ENCODE measurements at places on chromosomes 5 and 9. TPM values are rescaled to one million over a fixed set of nuclear protein-coding genes. Genes with fewer than 3 reads are reported as not detected.

Gene MSX2
- not detected for total RNA-seq

- no peak overlapping the region for H3K27ac ChIP-seq
- no peaks in the 10 kb centered on the region for H3K36me3 ChIP-seq
- peaks cover 7% of the 10 kb centered on the region for H3K27me3 ChIP-seq
- no peak overlapping the region for H3K4me3 ChIP-seq
- no peaks in the 10 kb centered on the region for H3K4me1 ChIP-seq
- DNase-seq: no peak
These were observed 126.1 kb upstream of the RETREG1 start for GRCh38 chr5:16742938-16743337.

Gene PDZD2
- not detected for total RNA-seq

- no peaks in the 10 kb centered on the region for H3K36me3 ChIP-seq
- H3K27ac ChIP-seq: no peak overlapping the region
- H3K4me3 ChIP-seq: no peak overlapping the region
These were observed 209.8 kb downstream of the CDH12 start for GRCh38 chr5:22643356-22643755.

GRCh38 chr9:113598451-113598850 lies 134.9 kb downstream of the RGS3 start:
- H3K36me3 ChIP-seq: peaks cover 19% of the 10 kb centered on the region
- peaks cover 17% of the 10 kb centered on the region for H3K4me1 ChIP-seq
- no peak overlapping the region for H3K4me3 ChIP-seq
- H3K27ac ChIP-seq: no peak overlapping the region
- no peak for DNase-seq

DNA sequence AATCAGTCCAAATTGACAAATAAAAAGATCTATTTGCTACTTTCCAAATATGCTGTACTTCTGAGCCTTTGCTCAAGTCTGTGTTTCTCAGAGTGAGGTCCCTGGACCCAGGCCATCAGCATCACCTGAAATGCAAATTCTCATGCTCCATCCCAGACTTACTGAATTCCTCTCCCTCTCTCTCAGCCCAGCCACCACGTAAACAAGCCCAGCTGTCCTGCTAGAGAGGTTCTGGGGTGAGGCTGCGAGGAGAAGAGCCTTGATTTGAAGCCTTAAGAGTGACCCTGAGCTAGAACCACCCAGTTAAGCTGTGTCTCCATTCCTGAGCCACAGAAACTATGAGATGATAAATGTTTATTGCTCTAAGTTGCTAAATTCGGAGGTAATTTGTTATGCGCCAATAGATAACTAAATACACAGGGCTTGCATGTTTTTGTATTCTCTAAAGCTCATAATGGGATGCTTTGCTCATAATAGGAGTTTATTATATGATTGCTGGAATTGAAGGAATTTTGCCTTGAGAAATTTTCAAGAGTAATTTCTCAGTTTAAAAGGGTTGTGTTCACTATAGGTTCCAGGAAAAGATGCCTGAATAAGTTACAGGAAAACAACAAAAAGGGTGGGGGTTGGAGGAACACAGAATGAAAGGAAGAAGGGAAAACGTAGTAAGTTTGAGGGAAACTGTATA lies 98.9 kb upstream of the SPATA31D4 start:
- no peak overlapping the region for H3K4me3 ChIP-seq
- no peaks in the 10 kb centered on the region for H3K36me3 ChIP-seq
- H3K27me3 ChIP-seq: no peaks in the 10 kb centered on the region
- no peak for DNase-seq

DNA sequence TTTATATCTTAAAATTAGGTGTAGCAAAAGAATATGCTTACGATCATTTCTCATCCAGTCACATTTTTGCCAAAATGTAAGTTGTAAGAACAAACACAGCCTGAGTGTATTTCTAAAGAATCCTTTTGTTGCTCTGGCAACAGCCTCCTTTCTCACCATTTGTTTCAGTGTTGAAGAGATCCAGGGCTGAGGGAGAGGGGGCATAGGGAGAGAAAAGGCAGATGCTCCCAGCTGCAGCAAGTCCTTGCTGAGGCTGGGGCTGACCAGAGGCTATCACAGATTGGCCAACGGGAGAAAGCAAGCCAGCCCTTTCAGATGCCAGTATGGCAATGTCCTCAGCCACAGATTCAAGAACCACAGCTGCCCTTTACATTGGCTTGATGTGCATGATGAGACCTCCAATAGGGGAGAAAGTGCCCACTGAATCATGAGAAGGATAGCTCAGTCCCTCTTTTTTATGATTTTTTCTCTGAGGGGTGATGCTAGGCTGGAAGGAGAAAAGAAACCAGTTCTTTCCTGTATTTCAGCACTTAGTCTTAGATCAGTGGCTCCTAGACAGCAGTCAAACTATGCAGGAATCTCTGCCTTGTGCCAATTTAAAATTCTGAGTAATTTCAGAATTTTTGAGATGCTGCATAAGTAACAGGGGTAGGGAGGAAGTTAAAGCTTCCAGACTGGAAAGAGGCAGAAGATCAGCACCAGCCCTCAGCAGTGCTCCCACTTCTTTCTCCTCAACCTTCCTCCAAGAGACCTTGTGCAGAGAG lies 142.1 kb downstream of the LHFPL2 start:
- no peak overlapping the region for H3K4me3 ChIP-seq
- H3K27ac ChIP-seq: no peak overlapping the region
- peaks cover 10% of the 10 kb centered on the region for H3K4me1 ChIP-seq
- H3K36me3 ChIP-seq: no peaks in the 10 kb centered on the region
- DNase-seq: no peak

GRCh38 chr5:6542421-6543345 lies 90.2 kb downstream of the NSUN2 start:
- no peaks in the 10 kb centered on the region for H3K36me3 ChIP-seq
- peaks cover 4% of the 10 kb centered on the region for H3K27me3 ChIP-seq
- H3K4me1 ChIP-seq: no peaks in the 10 kb centered on the region
- no peak overlapping the region for H3K27ac ChIP-seq
- H3K4me3 ChIP-seq: no peak overlapping the region

Gene ORM2
- total RNA-seq: not detected

GRCh38 chr5:67206929-67207328 lies 10.3 kb upstream of the CD180 start:
- peaks cover 4% of the 10 kb centered on the region for H3K36me3 ChIP-seq
- H3K27ac ChIP-seq: peak overlapping the region; percentile 89
- H3K4me1 ChIP-seq: peaks cover 72% of the 10 kb centered on the region
- DNase-seq: peak; percentile 96
- H3K27me3 ChIP-seq: peaks cover 2% of the 10 kb centered on the region

DNA sequence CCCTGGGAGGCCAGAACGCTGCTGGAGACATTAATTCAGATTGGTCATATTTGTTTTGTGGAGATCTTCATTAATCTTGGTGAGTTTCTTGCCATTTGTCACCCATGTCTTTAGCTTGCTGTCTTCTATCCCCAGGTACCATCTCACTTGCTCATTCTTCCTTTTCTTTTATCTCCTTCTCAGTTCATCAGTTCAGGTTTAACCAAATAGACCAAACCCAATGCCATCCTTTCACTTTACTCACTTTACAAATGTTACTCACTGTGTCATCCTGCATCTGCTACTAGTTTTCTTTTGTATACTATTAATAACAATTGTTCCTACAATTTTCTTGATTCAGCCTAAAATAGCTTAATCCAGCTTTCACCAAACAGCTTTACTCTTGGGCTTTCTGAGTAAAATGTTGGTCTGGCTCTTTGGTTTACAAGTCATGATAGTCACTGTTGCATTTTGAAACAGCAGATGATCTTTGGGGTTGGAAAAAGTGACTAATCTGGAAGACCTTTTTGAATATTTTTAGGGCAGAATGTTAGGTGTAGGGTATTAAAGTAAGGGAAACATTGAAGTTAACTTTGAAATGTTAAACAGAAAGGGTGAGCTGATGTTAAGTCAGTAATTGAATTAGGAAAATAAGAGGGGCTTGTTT lies 246.9 kb downstream of the ZSWIM6 start:
- DNase-seq: no peak
- peaks cover 3% of the 10 kb centered on the region for H3K27me3 ChIP-seq
- no peak overlapping the region for H3K27ac ChIP-seq
- no peaks in the 10 kb centered on the region for H3K36me3 ChIP-seq
- H3K4me1 ChIP-seq: no peaks in the 10 kb centered on the region
- no peak overlapping the region for H3K4me3 ChIP-seq

Gene LECT2
- total RNA-seq: not detected

GRCh38 chr5:137735555-137736284 lies at the start of gene KLHL3:
KLHL3 (minus strand) TSS chr5:137736089; CDS start chr5:137735646, 443 bp downstream.
- H3K27ac ChIP-seq: no peak within 1 kb of the TSS
- H3K27me3 ChIP-seq: no peaks in the 10 kb centered on the region
- DNase-seq: peak; percentile 62
- H3K4me3 ChIP-seq: no peak within 1 kb of the TSS
- H3K36me3 ChIP-seq: peaks cover 13% of the 10 kb centered on the region

- H3K36me3 ChIP-seq: no peaks in the 10 kb centered on the region
- H3K4me3 ChIP-seq: no peak overlapping the region
- peaks cover 2% of the 10 kb centered on the region for H3K27me3 ChIP-seq
These were observed 22.1 kb downstream of the P4HA2 start for GRCh38 chr5:132205385-132206125.

GRCh38 chr9:4059437-4059836 lies 240.4 kb downstream of the GLIS3 start:
- H3K27me3 ChIP-seq: peaks cover 6% of the 10 kb centered on the region
- no peak overlapping the region for H3K27ac ChIP-seq
- H3K4me3 ChIP-seq: no peak overlapping the region

Gene MARCOL
- not detected for total RNA-seq

DNA sequence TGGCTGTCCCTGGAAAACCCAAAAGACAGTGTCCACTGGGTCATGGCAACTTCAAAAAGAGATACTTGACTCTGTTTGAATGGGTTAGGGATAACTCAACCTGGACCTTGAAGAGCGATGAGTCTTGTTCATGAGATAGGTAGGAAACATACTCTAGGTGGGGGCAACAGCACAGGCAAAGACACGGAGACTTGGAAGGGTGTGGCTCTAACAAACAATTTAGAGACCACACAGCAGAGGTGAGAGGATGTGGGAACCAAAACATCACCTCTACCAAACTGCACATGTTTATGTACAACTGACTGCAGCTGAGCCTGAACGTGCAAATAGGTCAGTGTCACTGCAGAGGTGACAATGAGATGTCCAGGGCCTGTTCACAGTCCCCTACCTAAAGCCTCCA lies 247.7 kb upstream of the ADRA1B start:
- peaks cover 3% of the 10 kb centered on the region for H3K27me3 ChIP-seq
- no peak overlapping the region for H3K4me3 ChIP-seq
- H3K4me1 ChIP-seq: no peaks in the 10 kb centered on the region
- H3K36me3 ChIP-seq: no peaks in the 10 kb centered on the region
- no peak for DNase-seq
- H3K27ac ChIP-seq: no peak overlapping the region

DNA sequence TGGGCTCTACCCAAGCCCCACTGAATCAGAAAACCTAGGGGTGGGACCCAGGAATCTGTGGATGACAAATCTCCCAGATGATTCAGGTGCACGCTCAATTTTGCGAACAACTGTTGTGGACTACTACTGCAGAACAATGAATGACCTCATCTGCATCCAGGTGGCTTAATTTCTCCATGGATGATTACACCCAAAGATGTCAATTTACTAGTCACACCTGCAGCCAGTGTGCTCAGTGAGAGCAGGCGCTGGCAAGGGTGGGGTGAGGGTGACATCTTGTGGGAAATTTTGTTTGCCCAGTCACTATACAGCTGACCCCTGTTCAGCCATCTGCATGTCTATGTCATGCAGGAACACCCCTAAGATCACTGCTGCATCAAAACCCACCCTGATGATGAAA lies 118.2 kb downstream of the ENTREP1 start:
- no peaks in the 10 kb centered on the region for H3K4me1 ChIP-seq
- no peak overlapping the region for H3K27ac ChIP-seq
- no peak for DNase-seq
- no peaks in the 10 kb centered on the region for H3K36me3 ChIP-seq

GRCh38 chr5:95151694-95152093 lies 133.2 kb downstream of the MCTP1 start:
- no peaks in the 10 kb centered on the region for H3K4me1 ChIP-seq
- no peak for DNase-seq
- H3K4me3 ChIP-seq: no peak overlapping the region
- no peaks in the 10 kb centered on the region for H3K36me3 ChIP-seq

GRCh38 chr5:2917524-2917923 lies 166.0 kb upstream of the IRX2 start:
- H3K27ac ChIP-seq: no peak overlapping the region
- no peak for DNase-seq
- H3K4me3 ChIP-seq: no peak overlapping the region

Gene FOXD1
- 1.5 TPM for total RNA-seq

DNA sequence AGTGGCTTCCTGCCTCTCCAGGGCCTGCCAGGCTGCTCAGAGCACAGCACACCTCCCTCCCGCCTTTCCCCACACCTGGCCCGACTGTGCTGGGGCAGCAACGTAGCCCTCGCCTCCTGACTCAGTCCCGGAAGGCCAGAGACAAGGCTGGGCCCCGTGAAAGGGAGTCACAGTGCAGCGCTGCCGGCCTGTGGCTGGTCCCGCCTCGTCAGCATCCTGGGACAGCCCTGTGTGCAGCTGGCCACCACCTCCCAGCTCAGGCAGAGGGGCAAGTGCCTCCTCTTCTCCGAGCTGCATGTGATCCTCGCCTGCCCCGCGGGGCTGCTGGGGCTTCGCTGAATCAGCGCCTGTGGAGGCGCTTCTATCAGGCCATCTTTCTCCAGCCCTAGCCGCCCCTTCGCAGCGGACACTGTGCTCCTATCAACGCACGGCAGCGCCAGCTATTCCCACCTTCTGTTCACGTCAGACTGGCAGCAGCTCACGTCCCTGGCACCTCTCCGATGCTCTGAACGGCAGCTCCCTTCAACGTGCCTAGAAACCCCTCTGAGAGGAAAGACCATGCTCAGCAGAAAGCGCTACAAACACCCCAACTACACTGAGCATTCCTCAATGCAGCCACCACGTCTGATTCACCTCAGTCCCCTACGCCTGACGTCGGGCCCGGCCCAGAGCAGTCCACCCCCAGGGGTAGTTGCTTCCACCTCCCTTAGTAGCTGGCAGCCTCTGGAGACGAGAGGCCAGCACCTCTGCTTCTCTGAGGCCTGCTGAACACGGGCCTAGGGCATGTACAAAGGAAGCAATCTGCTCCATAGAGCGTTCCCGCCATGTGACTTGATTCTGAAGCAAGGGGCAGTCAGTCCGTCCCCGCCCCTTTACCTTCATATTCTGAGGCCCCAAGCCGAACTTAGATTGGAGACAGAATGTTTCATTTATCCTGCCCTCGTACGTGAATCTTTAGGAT lies 78.8 kb downstream of the GPR21 start:
- no peaks in the 10 kb centered on the region for H3K36me3 ChIP-seq

Gene PCDHGC4
- not detected for total RNA-seq
